ENCODE measurements at places on chromosomes 6 and 20.

DNA sequence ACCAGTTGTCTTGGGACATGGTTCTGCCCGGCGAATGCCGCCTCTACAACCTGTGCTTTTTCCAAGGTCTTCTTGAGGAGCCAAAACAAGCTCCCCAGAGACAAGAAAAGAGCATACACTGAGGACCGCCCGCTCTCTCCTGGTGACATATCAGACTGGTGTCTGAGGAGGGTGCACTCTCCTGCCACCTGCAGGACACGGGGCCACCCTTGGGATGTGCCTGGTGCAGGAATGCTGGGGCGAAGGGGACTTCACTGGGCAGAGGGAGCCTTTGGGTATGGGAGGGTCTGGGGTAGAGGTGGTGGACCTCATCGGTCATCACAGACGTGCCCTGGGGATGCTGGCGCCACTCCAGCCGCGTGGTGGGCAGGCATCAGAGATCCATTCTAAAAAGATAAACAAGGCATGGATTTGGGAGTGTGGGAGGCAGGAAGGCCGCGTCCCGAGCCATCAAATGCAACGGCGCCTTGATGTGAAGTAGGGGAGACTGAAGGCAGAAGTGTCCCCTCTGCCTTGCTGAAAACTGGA is 163.3 kb downstream of the CD83 start:
- no peak for DNase-seq

DNA sequence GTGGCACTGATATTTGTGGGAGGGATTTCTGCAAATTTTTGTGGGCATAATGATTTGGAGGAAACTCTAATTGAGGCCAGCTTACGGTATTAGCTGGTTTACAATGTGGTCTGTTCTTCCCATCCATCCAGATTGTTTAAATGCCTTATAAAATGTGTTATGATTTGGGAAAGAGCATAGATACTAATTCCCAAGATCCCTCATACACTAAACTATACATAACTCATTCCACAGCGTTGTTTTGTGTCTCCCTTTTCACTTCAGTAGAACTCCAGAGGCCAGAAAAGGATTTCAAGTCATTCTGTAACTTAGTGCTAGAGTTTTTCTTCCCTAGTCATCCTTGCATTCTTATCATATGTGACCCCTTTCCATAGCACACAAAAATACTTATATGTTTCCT is 292.6 kb upstream of the NT5E start:
- DNase-seq, result no peak

- no peak for DNase-seq
Measured at GRCh38 chr6:130997061-130997753, 65.8 kb downstream of the EPB41L2 start.

DNA sequence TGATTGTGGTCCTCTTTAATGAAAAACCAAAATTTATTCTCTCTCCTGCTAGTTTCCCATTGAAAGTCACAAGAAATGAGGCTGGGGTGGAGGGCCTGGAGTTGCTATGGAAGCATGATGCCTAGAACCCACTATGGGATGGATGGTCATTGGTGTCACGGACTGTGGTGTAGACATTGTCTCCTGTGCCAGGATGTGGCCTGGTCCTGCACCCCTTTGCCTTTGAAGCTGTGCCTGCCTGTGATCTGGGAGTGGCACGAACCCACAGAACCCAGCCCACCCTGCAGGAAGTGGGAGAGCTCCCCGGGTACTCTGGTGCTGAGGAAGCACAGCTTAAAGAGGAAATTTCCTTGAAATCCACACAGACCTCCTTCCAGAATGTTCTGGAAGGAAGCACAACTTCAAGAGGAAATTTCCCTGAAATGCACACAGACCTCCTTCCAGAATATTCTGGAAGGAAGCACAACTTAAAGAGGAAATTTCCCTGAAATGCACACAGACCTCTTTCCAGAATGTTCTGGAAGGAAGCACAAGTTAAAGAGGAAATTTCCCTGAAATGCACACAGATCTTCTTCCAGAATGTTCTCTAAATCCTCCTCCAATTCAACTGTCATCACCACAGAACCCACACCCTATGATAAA is 105.6 kb downstream of the CDH26 start:
- DNase-seq, result no peak

DNA sequence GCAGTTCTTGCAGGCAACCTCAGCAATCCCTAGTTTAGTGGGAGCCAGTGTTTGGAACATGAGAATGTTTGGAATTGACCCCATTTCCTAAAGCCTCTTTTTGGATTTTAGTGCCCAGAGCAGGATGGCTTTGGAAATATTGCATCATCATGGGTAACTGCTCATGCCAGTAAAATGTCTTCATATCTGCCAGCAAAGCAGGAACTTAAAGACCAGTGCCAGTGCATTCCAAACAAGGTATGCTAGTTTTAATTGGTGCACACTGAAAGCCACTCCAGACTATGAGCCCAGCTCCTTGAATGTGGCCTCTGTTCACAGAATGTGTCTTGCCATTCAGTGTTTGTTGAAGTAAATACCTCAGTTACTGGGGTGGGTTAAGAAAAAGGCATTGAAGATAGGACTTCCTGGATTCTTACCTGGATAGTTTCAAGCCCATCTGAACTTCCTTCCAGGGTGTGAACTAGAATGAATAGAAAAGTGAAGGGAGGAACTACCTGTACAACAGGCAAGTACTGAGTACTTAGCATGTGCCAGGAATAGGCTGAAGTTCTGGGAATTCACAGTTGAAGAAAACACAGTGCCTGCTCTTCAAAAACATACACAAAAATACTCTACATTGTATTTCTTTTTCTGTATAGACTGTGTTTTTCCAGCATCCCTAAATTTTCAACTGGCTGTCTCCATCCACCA is 70.5 kb downstream of the COL19A1 start:
- no peak for DNase-seq

DNA sequence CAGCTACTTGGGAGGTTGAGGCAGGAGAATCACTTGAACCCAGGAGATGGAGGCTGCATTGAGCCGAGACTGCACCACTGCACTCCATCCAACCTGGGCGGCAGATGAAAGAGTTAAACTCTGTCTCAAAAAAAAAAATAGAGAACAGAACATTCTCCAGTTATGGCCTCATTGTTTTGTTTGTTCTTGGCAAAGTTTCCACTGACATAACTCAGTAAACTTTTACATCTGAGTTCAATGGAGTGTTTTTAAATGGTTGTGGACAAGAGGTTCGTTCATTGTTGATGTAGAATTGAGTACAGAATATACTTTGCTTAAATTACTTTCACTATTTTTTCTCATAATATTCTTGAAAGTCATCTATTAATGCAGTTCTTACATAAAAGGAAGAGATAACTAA is 42.2 kb upstream of the IFNGR1 start:
- DNase-seq, result no peak

DNA sequence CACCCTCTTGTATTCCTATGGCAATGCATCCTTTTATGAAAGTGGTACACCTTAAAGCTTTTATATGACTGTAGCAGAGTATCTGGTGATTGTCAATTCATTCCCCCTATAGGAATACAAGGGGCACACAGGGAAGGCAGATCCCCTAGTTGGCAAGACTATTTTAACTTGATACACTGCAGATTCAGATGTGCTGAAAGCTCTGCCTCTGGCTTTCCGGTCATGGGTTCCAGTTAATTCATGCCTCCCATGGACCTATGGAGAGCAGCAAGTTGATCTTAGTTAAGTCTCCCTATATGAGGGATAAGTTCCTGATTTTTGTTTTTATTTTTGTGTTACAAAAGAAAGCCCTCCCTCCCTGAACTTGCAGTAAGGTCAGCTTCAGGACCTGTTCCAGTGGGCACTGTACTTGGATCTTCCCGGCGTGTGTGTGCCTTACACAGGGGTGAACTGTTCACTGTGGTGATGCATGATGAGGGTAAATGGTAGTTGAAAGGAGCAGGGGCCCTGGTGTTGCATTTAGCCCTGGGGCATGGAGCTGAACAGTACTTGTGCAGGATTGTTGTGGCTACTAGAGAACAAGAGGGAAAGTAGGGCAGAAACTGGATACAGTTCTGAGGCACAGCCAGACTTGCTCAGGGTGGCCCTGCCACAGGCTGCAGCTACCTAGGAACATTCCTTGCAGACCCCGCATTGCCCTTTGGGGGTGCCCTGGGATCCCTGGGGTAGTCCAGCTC is 292.1 kb downstream of the ESR1 start:
- DNase-seq, result no peak

- DNase-seq, result no peak
Measured at GRCh38 chr6:10030942-10031537, 383.8 kb downstream of the TFAP2A start.

GRCh38 chr6:169859401-169859977 is 108.1 kb downstream of the ERMARD start:
- DNase-seq, result no peak

Measured in activated CD4-positive, alpha-beta T cell treated with anti-CD3 and anti-CD28 coated beads, Interleukin-2, amount 50 U/mL, for 24 hours (primary cell).